ENCODE measurements at places on chromosomes 1 and 21.

DNA sequence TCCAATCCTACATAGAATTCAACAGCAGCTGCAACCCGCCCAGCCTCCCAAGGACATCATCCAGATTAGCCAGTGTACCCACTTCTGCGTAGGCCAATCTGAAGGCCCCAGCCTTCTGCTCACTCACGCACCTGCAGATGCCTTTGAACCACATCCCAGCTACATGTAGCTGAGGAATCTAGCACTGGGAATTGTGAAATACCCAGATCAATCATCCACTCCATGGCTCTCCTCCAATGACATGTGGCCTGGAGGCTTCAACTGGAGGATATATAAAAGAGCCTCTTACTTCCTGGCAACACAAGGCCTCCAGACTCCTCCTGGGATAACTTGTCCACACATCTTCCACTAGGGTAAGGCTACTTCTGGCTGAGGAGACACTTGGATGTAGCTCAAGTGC lies at the start of gene LCE6A:
LCE6A (plus strand) TSS at position 301 of the 400 bp plus-strand sequence. CDS start 665 bp downstream, outside the sequence.
- DNase-seq = no peak

DNA sequence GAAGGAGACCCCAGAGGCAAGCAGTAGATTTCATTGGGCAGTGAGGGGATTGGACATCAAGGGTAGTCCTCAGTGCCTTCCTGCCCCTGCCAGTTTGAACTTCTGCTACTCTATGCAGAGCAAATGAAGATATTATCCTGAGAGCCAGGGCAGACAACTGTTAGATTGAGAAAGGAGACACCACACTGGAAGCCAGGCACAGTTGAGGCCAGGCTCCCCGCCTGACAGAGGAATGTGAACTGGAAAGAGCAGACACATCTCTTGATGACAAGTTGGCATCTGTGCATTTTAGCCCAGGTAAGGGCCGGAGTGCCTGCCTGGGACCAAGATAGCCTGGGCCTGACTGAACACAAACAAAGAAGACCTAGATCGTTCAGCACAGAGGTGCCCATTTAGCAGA lies 16.0 kb downstream of the SH3BGR start:
- no peak for DNase-seq

- DNase-seq = no peak
Observed at GRCh38 chr1:55927702-55928290, 651.6 kb downstream of the PLPP3 start.

- DNase-seq = no peak
Observed at GRCh38 chr1:13797397-13797796, 97.4 kb downstream of the PRDM2 start.

DNA sequence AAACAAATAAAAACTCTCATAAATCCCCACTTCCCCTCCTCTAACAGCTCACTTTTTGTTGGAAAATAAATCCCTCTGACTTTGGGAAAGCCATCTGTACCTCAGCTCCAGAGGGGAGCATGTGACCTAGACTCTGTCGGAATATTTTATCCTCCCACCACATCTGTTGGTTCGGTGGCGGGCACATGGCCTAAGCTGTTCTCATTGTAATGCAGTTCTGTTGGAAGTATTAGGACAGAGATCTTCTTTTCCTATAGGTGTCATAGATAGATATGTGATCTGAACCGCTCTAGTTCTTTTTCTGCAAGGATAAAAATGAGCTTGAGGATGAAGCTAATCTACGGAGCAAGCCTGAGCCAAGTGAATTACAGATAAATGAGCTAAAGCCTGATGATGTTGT lies 50.5 kb upstream of the EPS8L3 start:
- no peak for DNase-seq

GRCh38 chr1:225882694-225883615 lies 775 bp upstream of the TMEM63A start:
- no peak for DNase-seq

DNA sequence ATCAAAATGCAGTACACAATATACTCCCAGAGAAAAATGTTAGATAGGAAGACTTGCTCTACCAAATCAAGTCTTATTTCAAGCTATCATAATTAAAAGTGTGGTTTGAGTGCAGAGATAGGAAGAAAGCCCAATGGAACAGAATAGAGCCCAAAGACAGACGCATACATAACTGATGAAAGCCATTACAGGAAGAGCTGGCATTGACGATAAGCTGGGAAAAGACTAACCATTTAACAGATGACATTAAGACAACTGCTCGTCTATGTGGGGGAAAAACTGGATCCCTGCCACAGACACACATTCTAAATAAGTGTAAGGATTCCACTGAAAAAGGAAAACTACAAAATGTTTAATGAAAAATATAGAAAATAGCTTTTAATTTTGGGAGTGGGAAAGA lies 85.5 kb downstream of the NGF start:
- no peak for DNase-seq

DNA sequence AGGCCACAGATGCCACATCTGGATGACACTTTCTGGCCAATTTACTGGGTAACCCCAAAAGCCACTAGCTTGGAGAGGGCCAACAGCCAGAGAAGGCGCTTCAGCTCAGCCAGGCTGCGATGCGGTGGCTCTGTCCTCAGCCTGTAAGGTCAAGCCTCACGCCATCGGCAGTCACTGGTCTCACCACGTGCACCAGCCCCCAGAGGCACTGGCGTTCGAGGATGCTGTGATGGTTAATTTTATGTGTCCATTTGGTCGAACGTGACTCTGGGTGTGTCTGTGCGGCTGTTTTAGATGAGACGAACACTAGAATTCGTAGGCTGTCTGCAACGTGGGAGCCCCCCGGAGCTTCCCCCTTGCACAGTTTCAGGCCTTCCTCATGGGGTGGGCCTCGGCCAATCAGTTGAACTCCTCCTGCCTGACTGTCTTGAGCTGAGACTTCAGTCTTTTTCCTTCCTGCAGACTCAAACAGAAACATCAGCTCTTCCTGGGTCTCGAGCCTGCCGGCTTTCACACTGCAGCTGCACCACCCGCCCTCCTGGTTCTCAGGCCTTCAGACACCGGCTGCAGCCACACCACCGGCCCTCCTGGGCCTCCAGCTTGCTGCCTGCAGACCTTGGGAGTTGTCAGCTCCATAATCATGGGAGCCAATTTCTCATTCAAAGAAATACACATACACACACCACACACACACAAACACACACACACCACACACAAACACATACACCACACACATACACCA lies 41.6 kb upstream of the SLC45A1 start:
- no peak for DNase-seq
